CD4-positive, alpha-beta T cell treated with Interferon gamma for 1 hour (primary cell): ENCODE measurements at places on chromosomes 5 and 9.
A peak's percentile ranks its signal among the peaks of the same experiment; 100 is the strongest.

DNA sequence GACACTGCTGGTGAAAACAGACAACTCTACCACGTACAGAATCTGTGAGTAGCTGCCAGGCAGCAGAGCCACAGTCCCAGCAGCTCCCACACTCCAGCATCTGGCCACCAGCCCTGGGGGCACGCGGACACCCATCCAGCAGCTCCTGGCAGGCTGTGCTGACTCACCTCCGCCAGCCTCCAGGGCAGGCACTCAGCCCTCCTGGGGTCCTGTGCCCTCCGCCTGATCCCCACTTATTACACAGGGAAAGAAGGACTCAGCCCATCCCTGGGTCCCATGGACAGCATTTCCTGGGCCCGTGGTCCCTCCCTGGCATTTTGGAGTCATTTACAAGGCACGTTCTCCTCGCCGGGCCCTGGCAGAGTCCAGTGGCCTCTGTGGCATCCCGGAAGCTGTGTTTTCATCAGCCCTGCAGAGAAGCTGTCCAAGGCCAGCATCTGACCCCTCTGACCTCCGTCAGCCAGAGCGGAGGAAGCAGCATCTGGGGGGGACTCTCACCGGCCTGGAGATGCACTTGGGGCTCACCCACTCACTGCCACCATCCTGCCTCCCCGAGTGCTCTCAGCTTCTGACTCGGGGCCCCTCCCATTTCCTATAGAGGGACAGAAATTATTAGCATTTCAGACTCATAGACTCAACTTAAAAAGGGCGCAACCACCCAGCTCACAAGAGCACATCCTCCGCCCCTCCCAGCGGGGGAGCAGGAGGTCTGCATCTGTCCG, 21.6 kb downstream of the PAEP start:
- DNase-seq: no peak

- DNase-seq: no peak
Measured at GRCh38 chr5:113125371-113125770, 148.8 kb downstream of the DCP2 start.

- DNase-seq: no peak
Measured at GRCh38 chr5:65327582-65327981, 154.1 kb downstream of the ADAMTS6 start.

DNA sequence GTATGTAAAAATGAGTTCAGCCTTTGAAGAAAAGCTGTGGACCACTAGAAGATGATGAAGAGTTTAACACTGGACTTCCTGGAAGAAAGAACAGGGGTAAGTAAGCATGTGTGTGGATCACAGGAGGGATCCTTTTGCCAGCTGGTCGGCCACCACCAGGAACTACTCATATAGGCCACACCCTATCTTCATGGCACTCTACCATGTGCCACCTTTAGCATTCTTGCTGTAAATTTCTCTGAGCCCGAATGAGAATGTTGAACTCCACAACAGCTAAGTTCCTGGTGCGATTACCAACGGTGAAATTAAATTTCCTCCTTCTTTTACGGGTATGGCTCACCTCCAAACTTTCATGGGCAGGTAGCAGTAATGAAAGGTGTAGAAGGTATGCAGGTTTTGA, 102.3 kb downstream of the ATP10B start:
- DNase-seq: no peak

DNA sequence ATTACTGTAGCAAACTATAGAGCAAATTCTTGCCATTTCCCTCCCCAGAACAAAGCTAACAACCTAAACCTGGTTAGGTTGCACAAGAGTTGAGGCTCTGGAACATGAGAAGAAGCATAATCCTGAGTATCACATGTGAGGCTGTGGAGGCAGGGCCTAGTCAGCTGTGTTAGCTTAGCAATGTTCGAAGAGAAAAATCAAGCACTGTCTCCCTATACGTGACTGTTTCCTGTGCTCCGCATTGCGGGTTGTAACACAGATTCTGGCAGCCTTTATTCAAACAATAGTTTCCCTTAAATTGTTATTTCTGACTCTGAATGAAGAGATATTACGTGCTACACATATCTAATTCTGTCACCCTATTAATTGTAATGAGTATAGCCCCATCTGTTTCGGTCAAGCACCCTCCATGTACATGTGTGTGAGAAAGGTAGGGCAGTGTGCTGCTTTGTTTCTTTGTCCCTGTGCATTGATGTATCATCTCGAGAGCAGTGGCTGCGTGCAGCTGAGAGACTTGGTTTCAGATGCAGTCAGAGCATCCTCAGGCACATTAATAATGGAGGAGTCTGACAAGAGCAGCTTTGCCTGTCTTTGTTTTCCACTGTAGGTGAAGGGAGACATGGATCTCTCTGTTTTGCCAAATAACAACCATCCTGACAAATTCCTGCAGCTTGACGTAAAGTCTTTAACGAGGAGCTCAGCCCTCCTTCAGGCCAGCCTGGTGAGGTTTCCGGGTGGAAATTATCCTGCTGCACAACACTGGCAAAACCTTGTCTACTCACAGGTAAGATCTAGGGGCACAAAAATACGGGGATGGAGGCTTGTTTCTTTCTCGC, at the start of gene MINAR2:
Gene MINAR2 (plus strand): TSS at position 523 of the 836 bp plus-strand sequence. CDS start 97 bp downstream, at position 620.
- no peak for DNase-seq

DNA sequence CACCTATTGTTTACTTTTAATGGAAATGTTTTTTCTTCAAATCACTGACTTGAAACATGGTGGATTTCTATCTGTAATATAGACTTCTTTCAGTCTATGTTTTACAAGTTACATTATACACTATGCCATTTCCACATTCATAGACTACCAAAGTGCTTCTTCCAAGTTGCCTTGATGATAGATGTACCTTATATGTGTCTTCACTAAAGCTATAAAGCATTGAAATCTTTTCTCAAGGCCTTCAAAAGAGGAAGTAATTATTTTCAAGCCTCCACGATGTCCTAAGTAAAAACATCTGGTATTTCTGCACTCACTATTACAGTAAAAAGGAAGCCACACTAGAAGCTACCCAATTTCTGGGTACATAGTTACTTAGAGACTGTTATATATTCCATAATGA, 113.3 kb downstream of the FGF10 start:
- no peak for DNase-seq

DNA sequence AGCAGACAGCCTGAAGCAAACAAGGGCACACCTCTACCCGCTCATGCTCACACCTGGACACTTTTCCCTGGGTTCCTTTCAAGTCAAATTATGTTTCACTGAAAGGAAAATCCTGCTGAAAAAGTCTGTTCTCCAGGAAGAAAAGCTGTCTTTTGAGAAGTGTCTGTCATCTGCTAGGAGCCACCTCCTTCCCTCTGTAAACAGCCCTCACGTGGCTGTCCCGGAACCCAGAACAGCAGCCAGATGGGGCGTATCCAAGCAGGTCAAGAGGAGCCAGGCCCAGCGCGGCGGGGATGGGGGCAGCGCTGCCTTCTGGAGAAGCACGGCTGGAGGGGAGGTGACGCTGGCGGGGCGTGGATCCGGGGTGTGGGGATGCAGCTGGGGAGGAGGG, at the start of gene PNPLA7:
Gene PNPLA7 (minus strand): TSS at position 172 of the 391 bp plus-strand sequence. CDS start 205 bp downstream, outside the sequence.
- peak; percentile 42 for DNase-seq

- DNase-seq: no peak
Measured at GRCh38 chr9:87528969-87529368, 31.3 kb downstream of the DAPK1 start.

DNA sequence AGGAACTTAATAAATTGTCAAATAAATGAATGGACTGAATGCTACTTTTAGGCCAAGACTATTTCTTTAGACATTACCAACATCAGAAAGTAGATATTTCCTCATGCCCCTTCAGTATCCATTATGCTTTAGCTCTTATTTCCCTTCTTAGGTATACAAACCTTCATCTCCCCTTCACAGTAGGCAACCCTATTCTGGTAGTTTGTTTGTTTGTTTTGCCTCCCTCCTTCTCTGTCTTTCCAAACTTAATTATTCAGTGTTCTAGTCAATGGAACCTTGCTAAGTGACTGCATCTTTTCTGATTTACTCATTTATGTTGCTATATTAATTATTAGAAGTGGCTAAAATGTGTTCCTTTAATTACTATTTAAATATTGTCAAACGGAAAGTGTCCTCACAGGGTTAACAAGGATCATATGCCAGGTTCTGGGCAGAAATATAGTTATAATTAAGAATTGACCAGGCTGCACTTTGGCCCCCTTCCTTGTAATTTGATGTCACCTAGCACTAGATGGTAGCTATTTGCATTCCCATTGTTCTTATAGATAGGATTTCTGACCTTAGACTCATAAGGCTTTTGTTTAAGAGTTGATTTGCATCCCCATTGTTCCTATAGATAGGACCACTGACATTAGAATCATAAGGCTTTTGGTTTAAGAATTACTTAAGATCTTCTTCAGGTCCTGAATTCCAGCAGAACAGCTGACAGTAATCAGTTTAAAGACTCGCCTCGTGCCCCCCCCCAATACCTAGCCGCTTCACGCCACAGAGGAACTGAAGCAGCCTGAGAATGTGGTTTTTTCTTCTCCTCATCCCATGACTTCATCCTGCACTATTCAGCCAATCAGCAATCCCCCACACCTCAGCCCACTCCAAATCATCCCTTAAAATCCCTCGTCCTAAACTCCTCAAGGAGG, 84.4 kb upstream of the NUDT12 start:
- DNase-seq: no peak

DNA sequence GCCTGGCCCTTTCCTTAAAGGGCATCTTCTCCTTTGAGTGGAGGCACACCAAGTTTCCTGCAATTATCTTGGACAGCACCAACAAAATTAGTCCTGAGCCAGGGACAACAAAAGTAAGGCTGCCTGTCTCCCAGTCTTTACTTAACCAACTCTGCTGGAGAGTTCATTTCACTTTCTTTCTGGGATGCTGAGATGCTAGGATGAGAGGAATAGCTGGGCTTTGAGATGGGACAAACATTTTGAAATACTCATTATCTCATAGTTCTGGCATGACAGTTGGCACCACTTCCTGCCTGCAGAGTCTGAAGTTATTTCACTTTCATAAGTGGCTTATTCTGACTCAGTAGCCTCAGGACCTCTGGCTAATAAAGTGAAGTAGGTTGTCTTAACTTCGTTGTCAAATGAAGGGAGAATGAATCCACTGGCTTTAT, 157.0 kb downstream of the C9orf152 start:
- no peak for DNase-seq

GRCh38 chr5:175146733-175147132, 297.2 kb downstream of the DRD1 start:
- no peak for DNase-seq

GRCh38 chr5:56327809-56328208, 94.7 kb upstream of the ANKRD55 start:
- no peak for DNase-seq

GRCh38 chr5:21806943-21807342, 1046.2 kb downstream of the CDH12 start:
- no peak for DNase-seq

DNA sequence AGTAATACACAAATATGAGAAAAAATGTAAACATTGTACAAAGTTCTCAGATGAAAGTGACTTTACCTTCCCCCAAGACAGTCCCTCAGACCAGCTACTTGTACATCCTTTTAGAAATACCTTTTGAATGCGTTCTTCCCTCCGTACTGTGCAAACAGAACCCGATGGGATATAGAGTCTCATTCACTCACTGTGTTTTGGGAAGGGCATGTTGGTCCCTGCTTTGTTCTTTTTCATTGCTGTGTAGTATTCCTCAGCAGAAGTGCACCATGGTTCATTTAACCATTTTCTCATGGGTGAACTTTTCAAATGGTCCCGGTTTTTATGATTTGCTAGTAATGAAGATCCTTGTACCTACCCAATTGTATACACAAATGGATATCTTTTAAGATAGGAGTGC, 94.4 kb downstream of the ANKRD33B start:
- DNase-seq: no peak

- no peak for DNase-seq
Measured at GRCh38 chr5:124745928-124746915, at the start of gene ZNF608. Gene ZNF608 (minus strand): TSS chr5:124746639. CDS start chr5:124744989, 1,650 bp downstream.

GRCh38 chr5:55855509-55855908, 4.4 kb downstream of the IL31RA start:
- DNase-seq: no peak

DNA sequence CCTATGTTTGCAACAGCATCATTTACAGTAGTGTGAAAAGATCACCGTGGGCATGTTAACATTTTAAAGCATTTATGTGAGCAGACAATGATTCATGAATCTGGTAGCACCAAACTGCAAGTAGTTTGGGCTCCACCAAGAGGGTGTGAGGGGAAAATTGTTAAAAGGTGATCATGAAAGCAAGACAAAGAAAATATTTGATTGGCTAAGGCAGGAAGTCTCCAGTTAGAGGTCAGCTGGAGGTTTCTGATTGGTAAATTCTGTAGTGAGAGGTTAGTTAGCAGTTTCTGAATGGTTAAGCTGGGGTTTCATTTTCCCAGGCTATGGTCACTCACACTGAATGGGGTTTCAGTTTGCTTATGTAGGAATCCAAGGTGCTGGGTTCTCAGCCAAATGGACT, 13.5 kb upstream of the DRD1 start:
- no peak for DNase-seq

DNA sequence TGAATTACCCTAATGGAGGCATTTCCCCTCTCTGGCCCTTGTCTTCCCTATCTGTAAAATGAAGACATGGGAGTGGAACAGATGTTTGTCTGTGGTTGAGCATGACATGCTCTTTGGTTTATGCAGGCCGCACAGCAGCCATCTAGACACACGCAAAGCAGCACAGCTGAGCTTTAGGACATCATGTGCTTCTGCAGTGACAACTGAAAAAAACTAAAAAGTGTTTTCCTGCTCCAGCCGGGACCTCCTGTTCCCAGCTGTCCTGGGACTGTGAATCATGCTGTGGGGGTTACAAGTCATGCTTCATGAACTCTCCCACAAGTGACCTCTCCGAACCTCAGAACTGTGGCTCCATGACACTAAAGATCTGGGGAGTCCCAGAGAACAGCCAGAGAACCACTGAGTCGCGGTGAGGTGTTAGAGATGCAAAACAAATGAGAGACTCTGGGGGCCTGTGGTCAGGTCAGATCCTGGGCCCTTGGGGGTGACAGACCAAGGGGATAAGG, 1.7 kb downstream of the SMIM3 start:
- peak; percentile 9 for DNase-seq

DNA sequence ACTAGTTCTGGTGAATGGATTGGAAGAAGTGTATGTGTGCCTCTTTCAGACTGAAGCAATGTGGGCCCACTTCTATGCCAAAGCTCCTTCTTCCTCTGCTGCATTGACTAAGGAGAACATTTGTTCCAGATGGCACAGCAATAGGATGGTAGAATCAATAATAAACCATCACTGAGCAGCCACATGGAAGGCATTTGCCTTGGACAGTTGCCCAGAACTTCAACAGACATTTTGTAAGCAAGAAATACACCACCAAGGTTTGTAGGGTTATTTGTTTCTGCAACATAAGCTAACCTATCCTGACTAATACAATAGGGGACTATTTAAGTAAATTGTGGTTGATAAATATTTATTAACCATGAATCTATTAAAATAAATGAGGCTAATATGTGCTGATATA, 37.7 kb upstream of the CSNK1G3 start:
- no peak for DNase-seq

- no peak for DNase-seq
Measured at GRCh38 chr5:137273511-137273910, 225.6 kb downstream of the SPOCK1 start.

GRCh38 chr9:20684875-20685696, 1.0 kb downstream of the FOCAD start:
- no peak for DNase-seq

DNA sequence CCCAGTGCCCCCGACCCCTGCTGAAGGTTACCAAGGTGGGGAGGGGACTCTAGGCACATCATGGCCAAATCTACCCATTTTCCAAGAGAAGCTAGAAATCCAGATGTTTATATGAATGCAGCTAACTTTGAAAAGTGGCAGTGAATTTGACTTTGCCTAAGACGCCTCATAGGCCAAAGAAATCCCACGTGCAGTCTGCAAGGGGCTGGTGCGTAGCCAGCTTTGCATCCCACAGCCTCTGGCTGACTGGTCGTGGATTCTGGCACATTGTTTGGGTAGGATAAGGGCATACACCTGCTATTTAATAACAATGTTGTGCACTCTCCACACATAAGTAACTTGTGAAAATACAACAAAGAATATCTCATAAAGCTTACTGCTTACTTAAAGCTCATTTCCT, 3.5 kb upstream of the GADD45G start:
- DNase-seq: no peak
